Activated CD4-positive, alpha-beta T cell treated with anti-CD3 and anti-CD28 coated beads for 1 hour (primary cell): ENCODE measurements at places on chromosomes 12 and 14.

DNA sequence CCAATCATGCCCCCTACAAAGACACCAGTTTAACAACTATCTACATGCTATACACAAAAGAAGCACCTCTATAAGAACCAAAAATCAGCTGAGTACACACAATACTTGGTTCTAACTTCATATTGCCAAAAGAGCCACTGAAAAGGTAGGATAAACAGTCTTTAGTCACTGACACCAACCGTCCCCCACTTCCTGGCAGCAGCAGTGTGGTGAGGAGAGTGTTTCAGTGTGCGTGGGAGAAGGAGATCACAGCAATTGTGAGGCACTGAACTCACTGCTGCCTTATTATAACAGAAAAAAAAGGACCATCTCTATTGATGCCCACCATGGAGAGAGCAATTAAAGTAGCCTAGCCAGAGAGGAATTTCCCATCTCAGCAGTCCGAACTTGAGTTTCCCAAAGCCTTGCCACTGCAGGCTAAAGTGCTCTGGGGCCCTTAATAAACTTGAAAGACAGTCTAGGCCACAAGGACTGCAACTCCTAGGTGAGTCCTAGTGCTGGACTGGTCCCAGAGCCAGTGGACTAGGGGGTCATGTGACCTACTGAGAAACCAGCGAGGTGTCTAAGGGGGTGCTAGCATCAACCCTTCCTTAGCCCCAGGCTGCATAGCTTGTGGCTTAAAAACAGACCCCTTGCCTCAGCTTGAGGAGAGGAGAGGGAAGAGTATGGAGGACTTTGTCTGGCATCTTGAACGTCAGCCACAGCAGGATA, 37.1 kb upstream of the LMNTD1 start:
- no peak for DNase-seq

DNA sequence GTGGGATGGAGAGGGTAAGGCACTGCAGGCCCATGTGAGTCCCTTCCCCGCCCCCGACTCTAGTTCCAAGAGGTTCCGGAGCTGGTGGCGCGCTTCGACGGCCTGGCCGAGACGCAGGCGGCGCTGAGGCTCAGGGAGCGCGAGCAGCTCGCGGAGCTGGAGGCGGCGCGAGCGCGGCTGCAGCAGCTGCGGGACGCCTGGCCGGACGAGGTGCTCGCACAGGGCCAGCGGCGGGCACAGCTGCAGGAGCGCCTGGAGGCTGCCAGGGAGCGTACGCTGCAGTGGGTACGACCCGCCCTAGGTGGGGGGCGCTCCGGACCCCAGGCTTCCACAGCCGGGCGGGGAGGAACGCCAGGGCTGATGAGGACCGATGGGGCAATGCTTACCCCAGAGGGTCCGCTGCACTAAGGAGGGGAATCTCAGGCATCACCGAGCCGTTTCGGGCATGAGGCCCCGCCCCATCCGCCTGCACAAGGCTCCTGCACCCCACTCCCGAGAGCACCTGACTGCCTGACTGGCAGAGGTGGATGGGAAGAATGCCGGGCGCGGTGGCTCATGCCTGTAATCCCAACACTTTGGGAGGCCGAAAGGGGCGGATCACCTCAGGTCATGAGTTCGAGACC, 4.9 kb downstream of the CFAP73 start:
- no peak for DNase-seq

DNA sequence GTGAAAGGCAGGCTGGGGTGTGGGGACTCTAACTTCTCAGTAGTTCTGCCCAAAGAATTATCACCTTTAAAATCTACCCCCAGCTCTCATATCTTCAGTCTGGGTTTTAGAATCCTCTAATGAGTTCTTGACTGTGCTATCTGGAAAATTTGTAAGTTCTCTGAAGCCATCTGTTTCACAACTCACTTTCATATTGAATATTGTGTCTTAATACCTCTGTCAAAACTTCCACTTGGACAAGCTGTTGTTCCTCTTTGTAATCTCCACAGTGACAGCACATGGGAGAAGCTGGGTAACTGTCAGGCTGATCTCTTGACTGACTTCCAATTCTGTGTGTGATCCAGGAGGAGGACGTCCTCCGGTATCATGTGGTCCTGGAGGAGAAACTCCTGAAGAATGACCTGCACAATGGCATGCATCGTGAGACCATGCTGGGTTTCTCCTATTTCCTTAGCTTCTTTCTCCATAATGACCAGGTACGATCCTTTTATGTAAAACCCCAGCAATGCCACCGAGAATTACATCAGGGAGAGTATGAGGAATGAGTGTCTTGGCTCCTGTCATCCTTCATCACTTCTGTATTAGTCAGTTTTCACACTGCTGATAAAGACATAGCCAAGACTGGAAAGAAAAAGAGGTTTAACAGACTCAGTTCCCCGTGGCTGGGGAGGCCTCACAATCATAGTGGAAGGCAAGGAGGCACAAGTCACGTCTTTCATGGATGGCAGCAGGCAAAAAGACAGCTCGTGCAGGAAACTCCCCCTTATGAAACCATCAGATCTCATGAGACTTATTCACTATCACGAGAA, 111.9 kb downstream of the STAB2 start:
- no peak for DNase-seq

GRCh38 chr12:103809154-103809553, 31.9 kb downstream of the NT5DC3 start:
- no peak for DNase-seq

DNA sequence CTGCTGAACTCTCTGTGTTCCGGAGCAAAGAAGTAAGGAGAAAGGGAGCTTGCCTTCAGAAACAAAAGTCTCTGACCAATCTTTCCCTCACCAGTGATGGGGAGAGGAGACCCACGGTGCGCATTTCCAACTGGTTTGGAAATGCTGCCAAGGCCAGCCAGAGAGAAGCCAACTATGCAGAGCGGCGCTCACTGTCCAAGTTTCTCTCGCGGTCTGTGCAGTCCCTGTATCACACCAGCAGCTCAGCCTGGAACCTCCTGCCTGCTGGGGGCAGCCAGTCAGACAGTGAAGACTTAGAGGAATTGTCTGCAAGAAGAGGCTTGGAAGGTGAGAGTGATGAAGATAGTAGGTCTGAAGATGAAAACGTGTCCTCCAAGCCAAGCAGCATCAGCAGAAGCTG, 206.2 kb downstream of the NAV3 start:
- no peak for DNase-seq

GRCh38 chr12:77745624-77746023, 85.1 kb upstream of the NAV3 start:
- no peak for DNase-seq

DNA sequence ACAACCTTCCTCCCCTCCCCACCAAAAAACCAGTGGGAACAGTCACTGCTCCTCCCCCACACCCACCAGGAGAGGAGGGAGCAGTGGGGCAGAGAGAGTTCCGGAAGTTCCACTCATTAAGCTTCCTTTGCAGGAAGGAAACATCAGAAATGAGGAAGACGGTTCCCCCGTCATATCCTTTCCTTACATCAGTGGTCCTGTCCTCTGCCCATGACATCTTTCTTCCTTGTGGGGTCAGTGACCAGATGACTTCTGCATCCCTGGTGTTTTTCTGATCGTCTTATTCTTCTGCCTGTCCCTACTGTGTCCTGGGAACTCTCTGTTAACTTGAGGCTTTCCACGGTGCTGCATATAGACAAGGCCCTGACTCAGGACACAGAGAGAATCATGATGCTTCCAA, 40.8 kb upstream of the SPTLC2 start:
- DNase-seq: no peak

GRCh38 chr12:87801860-87802720, 227.1 kb downstream of the C12orf50 start:
- DNase-seq: no peak

DNA sequence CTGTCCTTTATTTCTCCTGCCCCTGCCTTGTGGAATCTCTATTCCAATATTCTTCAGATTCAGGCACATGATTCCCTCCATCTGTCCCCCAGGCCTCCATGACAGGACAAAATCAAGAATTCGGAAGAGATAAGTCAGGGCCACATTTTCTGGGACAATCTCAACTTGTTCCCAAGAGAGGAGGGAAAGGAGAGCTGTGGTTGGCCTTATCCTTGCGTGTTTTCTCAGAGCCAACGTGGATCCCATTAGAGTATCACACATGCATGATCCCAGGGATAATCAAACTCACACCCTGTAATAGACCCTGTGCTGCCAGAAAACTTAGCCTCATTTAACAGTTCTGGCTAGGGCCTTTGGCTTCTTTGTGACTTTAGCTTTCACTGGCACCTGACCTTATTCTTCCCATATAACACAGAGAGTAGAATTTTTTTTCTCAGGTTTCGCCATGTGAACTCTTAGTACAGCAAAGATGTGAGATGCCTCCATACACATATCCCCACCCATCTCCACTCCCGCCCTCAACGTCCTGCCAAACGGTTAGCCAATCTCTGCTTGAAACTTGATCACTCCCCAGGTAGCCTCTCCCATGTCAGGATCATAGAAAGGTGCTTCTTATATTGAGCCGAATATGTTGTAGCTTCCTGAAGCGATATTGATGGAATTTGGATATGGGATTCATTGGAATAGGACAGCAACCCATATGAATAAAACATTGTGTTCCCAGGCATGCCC, 6.7 kb upstream of the KRT1 start:
- DNase-seq: no peak

DNA sequence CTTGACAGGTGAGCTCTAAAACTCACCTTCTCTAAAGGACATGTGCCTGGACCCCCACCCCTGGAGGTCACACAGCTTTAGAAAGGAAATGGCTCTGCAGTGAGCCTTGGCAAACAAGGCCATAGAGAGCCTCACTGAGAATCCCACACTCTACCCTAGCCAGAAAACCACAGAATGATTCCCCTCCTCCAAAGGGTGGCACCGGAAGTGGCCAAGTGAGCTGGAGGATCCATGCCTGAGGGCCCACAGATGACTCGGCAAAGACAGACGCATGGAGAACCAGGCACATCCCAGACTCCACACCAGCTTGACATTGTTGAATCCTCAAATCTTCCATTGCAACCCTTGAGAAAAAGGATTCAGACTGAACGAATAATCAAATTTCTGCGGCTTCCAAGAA, 54.2 kb upstream of the PTHLH start:
- no peak for DNase-seq

DNA sequence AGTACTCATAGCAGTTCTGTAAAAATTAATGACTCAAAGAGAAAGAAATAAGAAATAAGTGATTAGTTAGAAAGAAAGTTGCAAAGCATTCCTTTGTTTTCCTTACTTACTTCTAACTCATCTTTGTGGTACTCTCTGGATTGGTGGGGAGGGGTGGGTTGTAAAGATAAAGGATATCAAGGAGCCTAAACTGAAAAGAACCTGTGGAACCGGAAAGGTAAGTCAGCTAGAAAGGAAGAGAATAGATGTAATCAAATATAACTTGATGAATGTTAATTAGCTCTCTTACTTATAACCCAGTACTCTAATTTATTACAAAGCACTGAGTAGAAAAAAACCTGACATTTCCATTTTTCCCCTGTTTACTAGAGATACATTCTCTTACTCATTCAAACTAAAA, 37.5 kb upstream of the KRR1 start:
- no peak for DNase-seq

- no peak for DNase-seq
Measured at GRCh38 chr12:93602897-93603668, 30.6 kb downstream of the SOCS2 start.

GRCh38 chr14:31057035-31057434, 30.9 kb upstream of the STRN3 start:
- DNase-seq: no peak

GRCh38 chr14:85416771-85417170, 113.2 kb upstream of the FLRT2 start:
- no peak for DNase-seq

DNA sequence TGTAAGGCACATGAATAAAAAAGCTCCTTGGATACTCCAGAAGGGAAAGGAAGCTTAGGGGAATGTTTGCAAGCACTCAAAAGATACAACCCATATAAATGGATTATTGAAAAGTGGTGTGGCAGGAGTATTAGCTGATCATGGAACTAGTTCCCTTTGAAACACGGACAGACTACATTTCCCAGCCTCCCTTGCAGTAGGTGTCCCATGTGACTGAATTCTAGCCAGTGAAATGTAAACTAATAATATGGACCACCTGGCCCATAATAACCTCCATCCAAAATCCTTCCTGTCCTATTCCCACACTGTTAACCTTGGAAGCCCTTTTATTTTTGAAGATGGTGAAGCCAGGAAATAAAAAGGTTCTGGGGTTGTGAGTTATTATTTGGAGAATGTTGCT, 242.3 kb downstream of the SUDS3 start:
- no peak for DNase-seq

GRCh38 chr14:50534416-50534815, 2.0 kb upstream of the MAP4K5 start:
- no peak for DNase-seq

- DNase-seq: no peak
Measured at GRCh38 chr12:67419810-67420209, 150.7 kb downstream of the CAND1 start.

- no peak for DNase-seq
Measured at GRCh38 chr12:62817556-62818271, 117.2 kb downstream of the PPM1H start.

- no peak for DNase-seq
Measured at GRCh38 chr14:29838752-29839151, 88.9 kb downstream of the PRKD1 start.

DNA sequence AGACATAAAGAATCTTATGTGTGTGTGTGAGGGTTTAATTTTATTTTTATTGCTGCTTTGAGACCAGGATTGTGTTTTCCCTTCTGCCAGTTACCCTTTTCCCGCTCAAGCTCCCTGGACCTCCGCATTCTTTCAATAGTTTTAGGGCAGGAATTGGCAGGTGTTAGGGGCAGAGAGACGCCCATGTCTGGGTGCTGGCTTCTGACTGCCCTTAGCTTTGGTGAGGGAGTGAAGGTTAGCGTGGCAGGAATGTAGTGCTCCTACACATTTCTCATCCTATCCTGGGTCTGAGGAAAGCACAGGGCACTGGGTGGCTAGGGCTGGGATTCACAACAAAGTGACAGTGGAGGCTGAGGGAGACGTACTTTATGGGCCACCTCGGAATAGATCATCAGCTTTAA, 428.1 kb downstream of the ZFP36L1 start:
- no peak for DNase-seq

GRCh38 chr12:12315838-12316237, 34.2 kb downstream of the MANSC1 start:
- no peak for DNase-seq

DNA sequence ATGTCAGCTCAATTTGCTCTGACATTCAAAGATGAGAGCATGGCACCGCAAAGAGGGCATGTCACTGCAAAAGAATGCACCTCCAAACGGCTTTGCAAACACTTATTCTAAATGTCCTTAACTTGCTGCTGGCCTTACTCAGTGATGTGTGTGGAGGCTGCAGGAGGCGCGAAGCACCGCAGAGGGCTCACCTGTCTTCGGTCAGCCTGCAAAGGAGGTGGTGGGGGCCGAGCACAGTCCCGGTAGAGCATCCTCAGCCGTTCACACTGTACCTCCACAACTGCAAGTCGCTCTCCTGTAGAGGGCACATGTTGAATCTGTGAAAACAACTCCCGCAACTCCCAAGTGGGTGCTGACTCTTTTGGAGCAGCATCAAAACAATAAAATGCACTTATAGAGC, 93.8 kb downstream of the TRAFD1 start:
- DNase-seq: no peak

DNA sequence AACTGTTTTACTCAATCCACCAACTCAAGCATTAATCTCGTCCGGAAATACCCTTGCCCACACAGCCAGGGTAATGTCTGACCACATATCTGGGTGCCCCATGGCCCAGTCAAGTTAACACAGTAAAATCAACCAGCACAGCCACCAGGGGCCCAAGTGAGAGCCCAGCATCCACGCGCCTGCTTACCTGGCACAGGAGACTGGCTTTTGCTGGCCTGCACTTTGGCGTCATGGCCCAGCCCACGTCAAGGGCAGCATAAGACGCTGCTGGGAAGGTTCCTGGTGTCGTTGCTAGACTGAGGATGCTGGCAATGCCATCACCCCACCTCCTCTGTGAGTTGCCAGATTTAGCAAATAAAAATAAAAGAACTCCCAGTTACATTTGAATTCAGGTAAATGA, 53.6 kb upstream of the BCL11B start:
- no peak for DNase-seq
